Right forelimb (tissue), 1 donor: ENCODE measurements at places on chromosomes 12 and 14.

DNA sequence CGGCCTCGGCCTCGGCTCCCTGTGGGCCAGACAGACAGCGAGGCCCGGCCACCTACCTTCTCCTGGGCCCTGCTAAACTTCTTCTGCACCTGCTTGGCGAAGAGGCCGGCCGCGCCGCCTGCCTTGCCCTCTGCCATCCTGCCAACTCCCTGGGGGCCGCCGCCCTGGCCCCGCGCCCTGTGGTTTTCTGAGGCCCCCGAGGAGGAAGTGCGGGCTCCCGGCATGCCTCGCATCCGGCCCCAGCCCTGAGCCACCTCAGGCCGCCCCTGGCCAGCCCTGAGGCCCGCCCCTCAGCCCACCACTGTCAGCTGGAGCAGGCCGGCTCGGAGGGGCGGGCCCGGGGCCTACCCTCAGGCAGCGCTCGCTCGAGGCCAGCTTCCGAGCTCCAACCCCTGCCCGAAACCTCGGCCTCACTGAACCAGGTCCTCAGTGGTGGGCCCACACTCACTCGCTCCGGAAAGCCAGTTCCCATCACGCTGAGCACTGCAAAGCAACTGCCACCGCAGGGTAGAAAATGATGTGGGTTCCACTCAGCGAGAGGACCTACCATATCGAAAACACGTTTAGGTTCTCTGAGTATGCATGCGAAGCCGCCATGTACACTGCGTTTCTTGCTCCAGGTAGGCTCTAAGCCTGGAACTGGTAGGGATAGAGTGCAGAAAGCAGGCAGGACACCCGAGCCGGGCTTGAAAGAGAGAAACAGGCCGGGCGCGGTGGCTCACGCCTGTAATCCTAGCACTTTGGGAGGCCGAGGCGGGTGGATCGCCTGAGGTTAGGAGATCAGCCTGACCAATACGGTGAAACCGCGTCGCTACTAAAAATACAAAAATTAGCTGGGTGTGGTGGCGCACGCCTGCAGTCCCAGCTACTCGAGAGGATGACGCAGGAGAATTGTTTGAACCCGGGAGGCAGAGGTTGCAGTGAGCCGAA lies at the start of gene BIN2:
BIN2 (minus strand) TSS at position 209 of the 930 bp plus-strand sequence; CDS start at position 137, 72 bp downstream.
- no peak for DNase-seq

DNA sequence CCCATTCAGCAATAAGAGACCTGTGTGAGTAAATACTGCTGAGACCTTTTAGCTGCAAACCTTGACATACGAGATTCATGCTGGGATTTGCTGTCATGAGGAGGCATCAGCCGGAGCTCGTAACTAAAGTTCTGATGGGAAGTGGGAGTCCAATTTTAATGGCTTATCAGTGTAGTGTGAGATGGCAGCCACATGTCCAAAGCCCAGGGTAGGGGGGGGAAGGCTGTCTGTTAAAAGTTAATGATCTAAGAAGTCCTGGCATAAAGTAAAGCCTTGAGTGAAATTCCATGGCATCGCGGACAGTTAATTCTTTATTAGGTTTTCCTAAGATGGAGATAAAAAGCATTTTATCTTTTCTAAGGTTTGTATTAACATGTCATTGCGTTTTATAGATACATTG lies 240.0 kb downstream of the AACS start:
- DNase-seq, result no peak

GRCh38 chr14:60094306-60094897 lies 2.7 kb downstream of the PCNX4 start:
- DNase-seq, result no peak

DNA sequence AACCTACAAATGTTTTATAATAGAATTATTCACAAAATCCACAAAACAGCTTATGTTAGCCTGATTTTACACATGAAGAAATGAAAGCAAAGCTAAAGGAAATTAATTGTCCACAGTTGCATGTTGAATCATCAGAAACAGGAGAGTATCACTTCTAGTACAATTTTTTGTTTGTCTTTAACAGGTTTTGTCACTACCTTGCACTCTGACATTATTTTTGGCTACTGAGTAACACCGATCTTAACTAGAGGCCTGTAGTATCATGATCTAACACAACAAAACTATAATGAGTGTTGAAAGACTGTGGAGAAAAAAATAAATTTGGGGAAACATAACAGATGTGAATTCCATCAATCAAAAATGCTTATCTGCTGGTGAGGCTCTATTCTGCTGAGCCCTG lies 60.1 kb downstream of the TAOK3 start:
- DNase-seq, result no peak

DNA sequence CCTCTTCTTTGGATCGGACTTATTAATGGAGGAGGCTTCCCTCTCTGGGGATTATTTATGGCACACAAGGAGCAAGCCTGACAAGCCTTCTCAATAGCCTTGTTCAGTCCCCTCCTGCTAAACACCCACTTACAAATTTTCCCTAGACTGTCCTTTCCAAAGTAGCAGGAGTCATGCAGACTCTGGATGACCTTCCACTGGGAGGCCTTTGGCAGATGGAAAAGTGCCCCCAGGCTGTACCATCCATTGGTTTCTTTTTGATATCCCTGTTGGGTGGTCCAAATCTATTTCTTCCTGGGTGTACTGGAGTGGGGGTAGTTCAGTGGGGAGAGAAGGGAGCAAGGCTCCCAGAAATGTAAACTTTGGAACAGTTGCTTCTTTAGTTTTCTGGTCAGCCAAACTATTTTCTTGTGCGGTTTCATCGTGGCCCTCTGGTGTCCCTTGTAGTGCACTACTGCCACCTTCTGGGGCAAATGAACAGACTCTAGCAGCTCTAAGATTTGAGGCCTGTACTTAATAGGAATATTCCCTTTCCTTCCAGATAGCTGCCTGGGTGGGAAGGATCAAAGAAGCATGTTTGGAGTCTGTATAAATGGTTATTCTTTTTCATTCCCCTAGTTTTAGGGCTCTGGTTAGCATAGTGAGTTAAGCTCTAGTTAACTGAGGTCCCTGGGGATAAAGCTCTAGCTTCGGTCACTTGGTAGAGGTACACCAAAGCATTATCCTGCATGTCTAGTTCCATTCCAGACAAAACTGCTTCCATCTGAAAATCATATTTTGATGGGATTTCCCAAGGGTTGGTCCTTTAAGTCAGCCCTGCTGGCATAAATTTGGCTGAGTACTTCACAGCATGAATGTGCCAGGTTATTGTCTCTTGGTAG lies 409.5 kb downstream of the SLC6A15 start:
- DNase-seq, result no peak

- no peak for DNase-seq
Observed at GRCh38 chr12:70043490-70044138, 199.6 kb upstream of the CNOT2 start.

GRCh38 chr12:88241862-88242570 lies 99.9 kb downstream of the TMTC3 start:
- no peak for DNase-seq

DNA sequence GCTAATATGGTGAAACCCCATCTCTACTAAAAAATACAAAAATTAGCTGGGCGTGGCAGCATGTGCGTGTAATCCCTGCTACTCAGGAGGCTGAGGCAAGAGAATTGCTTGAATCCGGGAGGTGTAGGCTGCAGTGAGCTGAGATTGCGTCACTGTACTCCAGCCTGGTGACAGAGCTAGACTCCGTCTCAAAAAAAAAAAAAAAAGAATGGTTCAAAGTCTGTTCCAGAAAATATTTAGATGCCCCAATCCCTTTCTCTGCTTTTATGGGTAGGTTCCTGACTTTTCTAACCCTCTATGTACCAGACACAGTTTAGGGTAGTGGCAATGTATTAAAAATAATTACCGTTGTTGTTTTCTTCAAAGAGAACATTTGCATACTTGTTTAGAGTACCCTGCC lies 161.4 kb downstream of the STXBP6 start:
- DNase-seq, result no peak

GRCh38 chr14:61654026-61654425 lies 41.3 kb upstream of the HIF1A start:
- no peak for DNase-seq

GRCh38 chr12:105443802-105444652 lies 113.5 kb downstream of the C12orf75 start:
- DNase-seq, result no peak

GRCh38 chr12:74539765-74540526 lies 2.3 kb downstream of the ATXN7L3B start:
- no peak for DNase-seq

DNA sequence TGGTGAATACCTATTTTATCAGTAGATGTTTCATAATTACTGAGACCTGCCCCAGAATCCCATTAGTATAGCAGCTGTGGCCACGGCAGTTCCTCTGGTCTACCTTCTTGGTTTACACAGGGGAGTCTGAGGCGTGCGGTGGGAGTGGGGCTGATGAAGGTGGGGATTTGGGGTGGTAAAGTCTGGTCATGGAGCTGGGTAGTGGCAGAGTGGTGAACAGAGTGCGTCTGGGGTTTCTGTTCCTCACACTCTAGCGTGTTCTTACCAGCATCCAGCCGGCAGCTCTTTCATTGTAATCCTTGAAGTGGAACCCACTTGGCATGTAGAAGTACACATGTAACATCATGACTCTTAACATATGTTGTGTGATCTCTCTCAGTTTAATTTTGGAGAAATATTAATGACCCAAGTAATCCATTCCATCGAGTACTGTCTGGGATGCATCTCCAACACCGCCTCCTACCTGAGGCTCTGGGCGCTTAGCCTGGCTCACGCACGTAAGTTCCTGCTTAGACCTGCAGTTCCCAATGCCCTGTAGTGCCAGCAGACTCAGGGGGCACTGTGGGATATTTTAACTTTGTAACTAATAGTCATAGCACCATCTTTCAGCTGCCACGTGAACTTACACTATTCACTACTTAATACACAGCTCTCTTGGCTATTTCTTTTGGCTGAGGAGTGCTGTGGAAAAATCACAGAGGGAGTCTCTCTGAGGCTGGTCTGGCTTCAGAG lies 7.9 kb upstream of the DNAH10 start:
- no peak for DNase-seq

- DNase-seq, result no peak
Observed at GRCh38 chr12:12660201-12660600, 35.8 kb downstream of the GPR19 start.

DNA sequence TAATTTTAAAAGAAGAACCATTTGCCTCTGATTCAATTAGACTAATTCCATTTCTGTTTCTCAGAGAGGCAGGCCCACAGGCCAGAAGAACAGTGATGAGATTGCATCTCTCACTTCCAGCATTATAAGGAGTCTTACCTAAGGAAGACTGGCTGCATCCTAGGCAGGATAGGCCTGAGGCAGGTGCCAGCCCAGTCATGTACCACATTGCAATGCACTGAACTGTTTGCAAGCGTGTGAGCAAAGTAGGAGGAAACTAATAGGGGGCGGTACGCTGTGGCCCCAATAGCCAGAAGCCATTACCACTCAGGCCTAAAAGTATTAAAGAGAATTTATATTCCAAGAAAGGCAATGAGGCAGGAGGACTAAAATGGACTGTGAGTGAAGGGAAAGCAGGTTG lies 12.1 kb upstream of the CNIH1 start:
- DNase-seq, result no peak

DNA sequence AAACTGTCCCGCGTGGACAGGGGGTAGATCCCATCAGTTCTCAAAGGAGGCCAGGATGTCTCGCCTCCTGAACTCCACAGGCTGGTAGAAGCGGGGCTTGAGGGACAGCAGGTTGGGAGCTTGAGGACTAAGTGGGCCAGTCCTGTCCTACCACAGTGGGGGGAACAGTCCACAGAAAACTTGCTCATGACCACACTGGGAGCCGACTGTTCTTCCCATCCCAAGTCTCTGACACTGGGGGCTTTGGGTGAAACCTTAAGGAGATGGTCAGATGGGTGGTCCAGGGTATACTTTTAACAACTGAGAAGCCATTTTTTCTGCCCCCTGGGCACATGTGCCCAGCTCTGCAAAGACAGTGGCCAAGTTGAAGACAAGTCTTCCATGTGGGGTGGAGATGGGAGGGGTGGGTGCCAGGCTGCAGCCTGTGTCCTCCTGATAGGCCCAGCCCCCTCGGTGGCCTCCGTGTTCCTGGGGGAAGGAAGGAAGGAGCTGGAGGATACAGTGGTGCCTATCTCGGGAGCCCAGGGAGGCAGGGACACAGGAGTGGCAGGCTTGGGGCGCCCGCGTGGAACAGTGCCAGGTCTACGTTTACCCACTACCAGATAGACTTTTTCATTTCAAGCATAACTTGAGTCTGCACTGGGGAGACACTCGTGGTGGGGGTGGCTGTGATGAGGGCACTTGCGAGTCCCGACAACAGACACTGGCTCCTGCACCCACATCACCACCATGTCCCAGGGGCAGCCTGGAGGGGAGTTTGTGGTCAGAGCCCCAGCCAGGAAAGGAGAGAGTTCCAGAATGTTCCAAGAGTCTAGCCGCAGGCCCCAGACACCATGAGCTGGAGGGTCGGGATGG lies 14.7 kb downstream of the RHOF start:
- DNase-seq, result no peak

GRCh38 chr12:8860165-8860961 lies 37.9 kb downstream of the A2ML1 start:
- DNase-seq, result no peak

DNA sequence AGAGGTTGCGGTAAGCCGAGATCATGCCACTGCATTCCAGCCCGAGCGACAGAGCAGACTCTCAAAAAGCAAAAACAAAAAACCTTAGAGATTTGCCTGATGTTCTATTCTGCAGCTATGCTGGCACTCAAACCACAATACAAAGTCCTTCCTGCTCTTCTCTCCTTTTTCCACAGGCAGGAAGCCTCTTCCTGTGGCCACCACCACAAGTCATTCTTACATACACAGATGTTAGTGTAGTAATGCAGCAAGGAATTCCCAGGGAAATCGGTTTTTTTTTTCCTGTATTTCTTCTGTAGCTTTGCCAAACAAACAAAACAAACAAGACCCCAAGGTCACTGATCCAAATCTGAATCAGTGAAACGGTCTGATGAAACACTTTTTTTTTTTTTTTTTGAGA lies 104.3 kb downstream of the FIGNL2 start:
- DNase-seq, result no peak

DNA sequence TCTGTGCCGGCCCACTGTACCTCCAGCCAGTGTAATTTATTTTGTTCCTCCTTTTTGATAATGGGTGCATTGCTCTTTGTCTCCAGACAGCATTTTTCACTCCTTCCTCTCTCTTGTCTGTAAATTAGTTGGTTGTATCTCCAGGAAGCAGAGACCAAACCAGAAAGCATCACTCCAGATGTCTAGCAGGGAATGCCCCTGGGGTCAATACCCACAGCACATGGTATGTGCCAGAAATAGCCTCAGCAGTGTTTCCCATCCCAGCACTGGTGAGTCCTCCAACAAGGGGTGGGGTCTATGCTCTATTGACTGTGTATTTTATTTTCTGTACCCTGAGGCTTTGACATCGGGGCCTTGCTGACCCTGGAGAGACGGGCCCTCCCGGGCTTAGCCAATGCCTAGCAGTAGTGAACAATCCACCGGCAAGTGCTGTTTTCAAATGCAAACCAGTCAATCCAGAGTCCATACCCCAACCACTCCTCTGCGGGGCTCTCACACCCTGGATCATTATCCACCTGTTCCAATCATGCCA lies 50.2 kb upstream of the FZD10 start:
- DNase-seq, result no peak

- no peak for DNase-seq
Observed at GRCh38 chr14:92717571-92718042, 30.8 kb downstream of the LGMN start.

DNA sequence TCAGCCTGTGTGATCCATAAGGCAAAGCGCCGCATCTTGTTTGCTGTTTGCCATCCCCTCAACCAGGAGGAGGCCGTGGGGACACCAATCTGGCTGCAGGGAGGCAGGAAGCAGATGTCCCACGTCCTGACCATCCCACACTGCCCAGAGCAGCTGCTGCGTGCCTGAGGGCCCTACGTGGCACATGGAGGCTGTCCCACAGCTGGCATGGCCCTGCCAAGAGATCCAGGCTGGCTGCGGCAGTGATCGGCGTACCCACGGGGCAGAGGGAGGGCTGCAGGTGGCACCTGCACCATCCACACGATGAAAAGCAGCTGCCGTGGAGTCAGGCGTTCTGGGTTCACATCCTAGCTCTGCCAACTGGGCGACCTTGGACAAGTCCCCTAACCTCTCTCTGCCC lies 42.0 kb downstream of the NCOR2 start:
- DNase-seq, result no peak
